ENCODE measurements at places on chromosomes 2 and 18.

GRCh38 chr2:39524061-39524460 is 87.0 kb upstream of the MAP4K3 start:
- DNase-seq: no peak

- no peak for DNase-seq
Observed at GRCh38 chr2:215940645-215941184, 72.6 kb downstream of the MREG start.

GRCh38 chr2:79857888-79858287 is 345.0 kb downstream of the CTNNA2 start:
- no peak for DNase-seq

DNA sequence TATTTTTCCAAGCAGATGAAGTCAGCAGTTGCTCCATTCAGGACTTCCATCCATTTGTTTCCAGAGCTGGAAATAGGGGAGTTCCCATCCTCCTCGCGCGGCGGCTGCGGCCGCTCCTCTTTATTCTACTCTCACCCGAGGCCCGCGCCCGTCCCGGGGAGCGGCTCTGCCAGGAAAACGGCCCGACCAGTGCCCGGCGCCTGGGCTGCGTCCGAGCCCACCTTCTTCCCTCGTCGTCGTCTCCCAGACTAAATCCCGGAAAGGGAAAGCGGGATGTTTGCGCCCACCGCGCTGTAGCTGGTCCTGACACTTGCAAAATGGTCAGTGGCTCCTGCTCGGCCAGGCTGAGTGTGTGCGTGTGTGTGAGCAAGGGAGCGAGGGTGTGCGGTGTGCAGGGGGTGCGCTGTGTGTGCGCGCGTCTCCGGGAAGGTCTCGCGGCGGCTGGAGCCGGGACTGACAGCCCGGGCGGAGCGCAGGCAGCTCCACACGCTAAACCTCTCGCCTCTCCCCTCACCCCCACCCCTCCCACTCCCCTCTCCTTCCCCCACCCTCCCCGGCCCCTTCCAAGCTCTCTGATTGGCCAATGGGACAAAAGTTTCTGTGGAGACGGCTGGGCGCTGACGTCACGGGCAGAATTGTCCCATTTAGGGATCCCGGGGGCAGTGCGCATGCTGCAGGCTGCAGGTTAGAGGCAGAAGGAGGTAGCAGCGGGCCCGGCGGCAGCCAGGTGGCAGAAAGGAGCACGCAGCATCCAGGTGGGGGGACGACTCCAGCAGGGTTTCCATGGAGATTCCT is at the start of gene NOL4:
NOL4 (minus strand) TSS at position 491 of the 795 bp plus-strand sequence. CDS start 1,660 bp downstream, outside the sequence.
- DNase-seq: no peak

DNA sequence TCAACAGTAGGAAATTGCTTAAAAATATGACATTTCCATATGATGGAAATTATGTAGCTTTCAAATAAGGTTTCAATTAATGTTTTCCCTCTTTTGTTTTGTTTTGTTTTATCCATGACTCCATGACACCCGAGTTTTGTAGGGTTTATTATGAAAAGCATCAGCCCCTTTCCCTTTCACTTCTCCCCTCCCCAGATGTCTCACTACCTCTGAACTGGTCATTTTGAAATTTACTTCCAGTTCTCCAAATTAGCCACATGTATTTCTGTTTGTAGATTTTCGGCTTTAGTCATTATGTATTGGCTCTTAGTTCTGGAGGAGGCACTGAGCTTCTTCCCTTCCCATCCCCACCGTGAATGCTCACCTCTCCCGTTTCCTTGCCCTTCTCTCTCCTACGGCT is 18.6 kb upstream of the VPS4B start:
- DNase-seq: no peak

GRCh38 chr18:71673498-71673897 is 870.6 kb downstream of the CBLN2 start:
- no peak for DNase-seq

DNA sequence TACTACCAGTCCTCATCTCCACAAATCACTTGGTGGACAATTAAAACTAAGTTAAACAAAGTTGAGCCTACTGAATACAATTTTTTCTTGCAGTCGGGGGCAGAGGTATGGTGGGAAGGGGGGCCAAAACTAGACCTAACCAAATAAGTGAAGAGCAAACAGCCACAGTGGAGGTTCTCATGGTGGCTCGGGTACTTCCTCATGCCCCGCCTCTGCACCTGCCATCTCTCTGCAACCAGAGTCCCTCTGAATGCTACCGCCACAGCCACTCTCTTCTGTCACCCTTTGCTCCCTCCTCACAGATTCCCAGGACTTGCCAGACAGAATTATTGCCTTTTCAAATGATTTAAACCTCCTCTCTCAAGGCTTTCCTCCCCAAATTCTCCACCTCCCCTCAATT is 204.2 kb downstream of the TMEM247 start:
- DNase-seq: no peak

DNA sequence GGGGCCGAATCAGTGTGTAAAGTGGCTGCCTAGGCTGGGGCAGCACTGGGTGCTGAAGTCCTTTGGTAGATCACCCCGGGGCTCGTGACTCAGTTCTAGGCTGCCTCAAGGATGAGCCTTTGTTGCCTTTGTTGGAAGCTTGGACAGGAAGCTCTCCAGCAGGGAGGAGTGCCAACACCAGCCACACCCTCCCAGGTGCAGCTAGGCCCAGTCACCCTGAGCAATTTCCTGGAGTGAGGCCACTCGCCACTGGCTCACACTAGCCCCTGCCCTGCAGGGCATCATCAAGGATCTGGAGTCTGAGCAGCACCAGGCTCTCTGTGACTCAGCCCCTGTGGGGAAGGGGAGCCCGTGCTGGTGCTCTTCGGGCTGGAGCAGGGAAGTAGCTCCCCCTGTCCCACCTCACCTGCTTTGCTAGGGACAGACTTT is 6.7 kb upstream of the SDC1 start:
- DNase-seq: no peak

GRCh38 chr2:204255526-204255925 is 289.7 kb upstream of the PARD3B start:
- DNase-seq: no peak

- no peak for DNase-seq
Observed at GRCh38 chr2:228318218-228318617, 136.7 kb upstream of the SPHKAP start.

- DNase-seq: no peak
Observed at GRCh38 chr2:206798000-206798399, 32.6 kb downstream of the FASTKD2 start.

DNA sequence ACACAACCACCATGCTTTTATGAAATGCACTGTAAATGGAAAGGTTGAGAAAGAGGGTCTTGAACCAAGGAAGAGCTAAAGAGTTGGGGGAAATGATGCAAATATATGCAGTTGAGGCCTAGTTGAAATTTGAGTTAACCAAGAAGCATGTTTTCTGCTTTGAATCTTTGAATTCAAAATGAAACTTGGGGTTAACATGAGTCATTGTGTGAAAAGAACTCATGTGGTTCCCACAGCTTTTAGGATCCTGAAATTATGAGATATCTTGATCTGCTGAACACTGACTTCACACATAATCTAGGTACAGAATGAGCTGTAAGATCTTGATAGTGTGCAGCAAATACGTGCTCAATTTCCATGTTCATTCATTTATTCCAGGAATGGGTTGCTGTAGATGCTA is 422.9 kb upstream of the TRIB2 start:
- DNase-seq: no peak

GRCh38 chr18:53772293-53772692 is 452.2 kb downstream of the MBD2 start:
- no peak for DNase-seq

DNA sequence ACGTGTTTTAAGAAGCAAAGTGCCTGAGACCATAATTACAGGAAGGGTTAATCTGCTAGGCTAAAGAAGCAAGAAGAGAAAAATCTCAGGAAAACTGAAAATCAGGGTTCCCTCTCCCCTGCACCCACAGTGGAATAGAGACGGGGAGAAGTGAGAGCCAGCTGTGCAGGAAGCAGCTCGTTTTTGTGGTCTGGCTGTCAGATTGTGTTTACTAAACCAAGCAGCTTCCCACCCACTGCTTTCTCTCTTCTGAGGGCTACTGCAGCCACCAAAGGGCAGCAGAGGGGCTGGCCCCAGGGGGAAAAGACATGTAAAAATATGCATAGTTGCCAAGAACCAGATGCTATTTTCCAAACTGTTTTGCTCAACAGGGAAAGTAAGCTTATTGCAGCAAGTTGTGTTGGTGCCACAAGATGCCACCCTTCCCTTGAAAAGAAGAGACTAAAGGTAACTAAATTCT is 72.6 kb upstream of the THUMPD2 start:
- DNase-seq: no peak

DNA sequence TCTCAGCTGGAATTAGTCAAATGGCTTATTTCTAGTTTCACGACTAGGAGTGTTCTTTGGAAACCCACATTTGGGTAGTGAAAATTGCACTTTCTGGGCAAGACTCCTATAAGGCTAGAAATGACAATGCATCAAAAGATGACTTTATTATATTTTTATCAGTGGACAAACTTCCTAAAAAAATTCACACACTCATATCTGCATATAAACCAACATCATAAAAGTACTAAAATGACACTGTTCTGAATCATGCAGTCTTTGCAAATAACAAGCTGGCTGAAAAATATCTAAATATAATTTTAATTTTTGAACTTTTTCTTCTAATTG is 17.6 kb downstream of the MXD1 start:
- no peak for DNase-seq

GRCh38 chr2:219638948-219639755 is 11.7 kb downstream of the SLC4A3 start:
- no peak for DNase-seq

Data from activated gamma-delta T cell treated with Interleukin-2 at 50 U/mL for 16 hours (primary cell).